ENCODE measurements at places on chromosomes 12 and 14.

- DNase-seq: peak; percentile 74
These were observed 31.3 kb upstream of the SMUG1 start for GRCh38 chr12:54220092-54220557.

DNA sequence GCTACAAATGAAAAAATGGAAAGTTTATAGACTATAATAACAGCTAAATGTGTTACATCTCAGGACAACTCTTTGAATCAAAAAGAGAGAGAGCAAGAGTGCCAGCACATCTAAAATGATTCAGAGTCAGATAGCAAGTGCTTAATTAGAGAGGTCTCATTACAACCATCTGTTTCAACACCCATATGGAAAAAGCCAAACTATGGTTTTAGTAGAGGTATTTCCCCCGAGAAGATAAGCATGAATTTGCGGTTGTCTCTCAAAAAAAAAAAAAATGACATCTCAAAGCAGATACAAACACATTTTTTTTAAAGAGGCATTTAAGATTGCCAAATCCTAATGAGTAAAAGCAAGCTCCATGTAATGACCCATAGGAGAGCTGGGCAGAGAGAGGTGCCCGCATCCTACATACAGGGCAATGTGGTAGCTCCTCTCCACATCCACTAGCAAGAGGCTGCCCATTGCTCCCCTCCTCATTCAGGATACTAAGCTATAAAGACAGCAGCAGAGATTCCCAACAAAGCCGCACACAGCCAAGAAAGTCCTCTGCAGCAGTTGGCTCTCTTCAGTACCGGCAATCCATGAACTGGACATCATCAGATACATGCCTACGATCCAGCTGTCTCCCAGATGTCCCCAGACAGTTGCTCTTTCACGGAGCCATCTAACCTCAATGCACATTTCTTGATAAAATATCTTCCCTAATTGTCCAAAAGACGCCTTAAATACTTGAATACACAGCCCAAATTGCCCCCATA is 100.4 kb downstream of the EFCAB11 start:
- DNase-seq: no peak

DNA sequence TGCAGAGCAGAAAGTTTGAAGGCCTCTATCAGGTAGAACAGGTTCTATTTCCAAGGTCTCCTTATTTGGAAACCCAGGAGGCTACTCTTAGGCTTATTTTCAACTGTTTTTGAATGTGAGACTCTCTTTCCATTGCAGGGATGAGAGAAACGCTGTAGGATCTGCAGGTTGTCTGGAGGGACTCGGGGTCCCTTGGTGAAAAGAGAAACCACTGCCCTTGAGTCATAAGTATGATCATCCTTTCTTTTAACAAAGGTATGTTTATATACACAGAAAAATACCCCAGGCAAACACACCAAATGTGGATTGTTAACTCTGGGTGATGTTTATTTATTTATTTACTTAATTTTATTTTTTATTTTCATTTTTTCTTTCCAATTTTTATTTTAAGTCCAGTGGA is 57.8 kb upstream of the MAX start:
- DNase-seq: no peak

- DNase-seq: no peak
These were observed 78.2 kb upstream of the GTF2A1 start for GRCh38 chr14:81298911-81299310.

DNA sequence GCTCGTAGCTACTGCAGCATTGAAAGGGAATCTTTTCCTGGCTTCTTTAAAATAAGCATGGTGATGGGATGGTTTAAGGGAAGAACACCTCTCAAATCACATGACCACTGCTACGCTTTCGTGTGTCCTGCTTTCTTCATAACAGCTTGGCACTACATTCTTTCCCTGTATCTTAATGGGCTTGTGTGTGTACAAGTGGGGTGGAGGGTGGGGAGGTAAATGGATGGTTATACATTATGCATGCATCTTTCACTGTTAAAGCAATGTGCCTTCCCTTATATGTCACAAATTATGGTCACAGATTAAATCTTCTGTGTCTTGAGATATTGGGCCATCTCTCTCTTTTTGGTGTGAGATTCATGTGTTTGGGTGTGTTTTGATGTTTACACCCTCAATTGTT is 169.4 kb upstream of the GARIN2 start:
- DNase-seq: no peak

DNA sequence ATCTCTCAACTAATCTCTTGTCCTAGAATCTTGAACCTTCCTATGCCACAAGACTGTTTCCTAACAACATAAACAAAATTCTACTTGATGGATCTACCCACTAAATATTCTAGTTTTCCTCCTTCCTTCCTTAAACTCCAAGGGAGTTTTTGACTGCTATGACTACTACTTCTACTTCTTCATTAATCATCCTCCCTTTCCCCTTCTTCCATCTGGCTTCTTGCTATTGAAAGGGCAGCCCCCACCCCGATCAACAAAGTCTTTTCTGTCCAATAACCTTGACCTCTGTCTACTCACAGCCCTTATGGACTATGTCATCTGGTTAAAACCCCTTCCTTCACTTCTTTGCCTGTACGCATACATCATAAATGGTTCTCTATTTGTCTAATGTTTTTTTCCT is 5.6 kb downstream of the LTA4H start:
- DNase-seq: no peak

- DNase-seq: no peak
These were observed 5.1 kb downstream of the INF2 start for GRCh38 chr14:104694475-104694950.

DNA sequence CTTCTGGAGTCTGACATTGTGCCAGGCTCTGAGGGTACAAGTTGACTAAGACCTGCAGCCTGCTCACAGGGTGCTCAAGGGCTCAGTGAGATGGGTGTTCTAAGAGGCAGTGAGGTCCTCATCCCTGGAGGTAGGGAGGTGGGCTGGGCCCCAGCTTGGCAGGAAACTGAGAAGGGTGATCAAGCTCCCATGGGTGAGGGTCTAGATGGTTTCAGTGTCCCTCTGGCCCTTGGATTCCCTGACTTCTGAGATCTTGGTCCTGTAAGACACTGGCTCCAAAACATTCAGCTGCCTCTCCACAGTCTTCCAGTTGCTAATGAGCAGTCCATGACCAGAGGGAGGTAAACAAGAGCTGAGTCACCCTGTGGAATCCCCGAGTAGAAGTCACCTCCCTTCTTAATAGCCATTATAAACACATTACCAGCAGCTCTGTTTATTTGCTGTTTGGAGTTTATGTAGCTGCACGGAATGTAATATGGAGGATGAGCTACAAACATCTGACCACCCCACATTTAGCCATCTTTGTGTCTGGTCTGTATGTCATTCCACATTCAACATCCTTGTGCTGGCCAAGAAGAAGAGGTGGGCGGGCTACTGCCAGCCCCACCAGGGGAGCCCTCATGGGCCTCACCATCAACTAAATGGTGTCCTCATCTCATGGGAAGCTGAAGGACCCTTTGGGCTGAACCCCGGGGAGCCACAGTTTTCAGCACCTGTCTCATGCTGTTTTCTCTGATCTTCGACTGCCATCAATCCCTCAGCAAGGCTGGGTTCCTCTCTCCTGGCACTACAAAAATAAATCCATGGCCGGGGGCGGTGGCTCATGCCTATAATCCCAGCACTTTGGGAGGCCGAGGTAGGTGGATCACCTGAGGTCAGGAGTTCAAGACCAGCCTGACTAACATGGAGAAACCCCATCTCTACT is 37.2 kb upstream of the BDKRB2 start:
- DNase-seq: peak; percentile 40

DNA sequence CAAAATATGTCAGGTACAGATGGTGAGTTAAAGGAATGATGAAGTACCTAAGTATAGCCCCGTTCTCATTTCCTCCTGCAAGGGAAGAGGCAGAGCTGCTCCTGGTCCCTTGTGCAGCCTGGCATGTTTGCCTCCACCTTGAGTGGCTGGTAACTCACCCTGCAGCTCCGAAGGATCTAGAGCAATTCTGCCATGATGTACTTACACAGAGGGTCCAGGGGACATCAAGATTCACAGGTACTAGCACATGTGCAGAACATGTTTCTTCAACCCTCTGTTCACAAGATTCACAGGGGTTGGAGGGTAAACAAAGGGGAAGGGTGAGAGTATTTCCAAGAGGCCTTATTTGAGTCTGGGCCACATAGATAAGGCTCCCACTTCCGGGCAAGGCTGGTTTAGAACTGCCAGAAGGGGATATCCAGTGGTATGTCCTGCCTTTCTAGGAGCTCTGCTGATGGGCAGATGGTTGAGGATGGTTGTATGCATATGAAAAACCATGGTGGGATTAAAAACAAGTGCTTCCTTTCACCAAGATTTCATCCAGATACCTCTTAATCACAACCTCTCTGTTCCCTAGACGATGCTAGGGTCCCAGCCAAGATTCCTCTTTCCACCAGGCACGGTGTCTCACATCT is 7.7 kb downstream of the DCTN2 start:
- DNase-seq: no peak

GRCh38 chr12:22348208-22348607 is 13.7 kb upstream of the ST8SIA1 start:
- no peak for DNase-seq

DNA sequence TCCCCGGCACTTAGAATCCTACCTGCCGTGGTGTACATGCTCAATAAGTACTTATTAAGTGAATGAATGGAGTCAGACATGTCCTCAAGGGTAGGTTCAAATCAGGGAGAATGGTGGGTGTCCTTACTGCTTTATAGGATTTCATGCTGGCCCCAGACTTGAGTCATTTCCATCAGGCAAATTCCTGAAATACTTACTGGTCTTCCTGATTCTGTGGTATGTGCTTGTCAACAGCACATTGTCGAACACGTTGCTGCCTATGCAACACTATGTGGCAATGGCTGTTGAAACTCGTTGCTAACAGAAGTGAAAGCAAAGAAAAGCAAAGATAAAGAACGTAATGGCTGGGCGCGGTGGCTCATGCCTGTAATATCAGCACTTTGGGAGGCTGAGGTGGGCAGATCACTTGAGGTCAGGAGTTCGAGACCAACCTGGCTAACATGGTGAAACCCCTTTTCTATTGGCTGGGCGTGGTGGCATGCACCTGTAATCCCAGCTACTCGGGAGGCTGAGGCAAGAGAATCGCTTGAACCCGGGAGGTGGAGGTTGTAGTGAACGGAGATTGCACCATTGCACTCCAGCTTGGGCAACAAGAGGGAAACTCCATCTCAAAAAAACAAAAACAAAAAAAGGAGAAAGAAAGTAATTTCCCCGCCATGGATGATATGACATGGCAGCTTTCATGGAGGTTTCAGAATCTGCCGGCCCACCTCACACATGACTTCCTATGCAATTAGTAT is 214.9 kb downstream of the ZFP36L1 start:
- peak; percentile 93 for DNase-seq

GRCh38 chr12:27840229-27840999 is 60.4 kb upstream of the MANSC4 start:
- DNase-seq: no peak

DNA sequence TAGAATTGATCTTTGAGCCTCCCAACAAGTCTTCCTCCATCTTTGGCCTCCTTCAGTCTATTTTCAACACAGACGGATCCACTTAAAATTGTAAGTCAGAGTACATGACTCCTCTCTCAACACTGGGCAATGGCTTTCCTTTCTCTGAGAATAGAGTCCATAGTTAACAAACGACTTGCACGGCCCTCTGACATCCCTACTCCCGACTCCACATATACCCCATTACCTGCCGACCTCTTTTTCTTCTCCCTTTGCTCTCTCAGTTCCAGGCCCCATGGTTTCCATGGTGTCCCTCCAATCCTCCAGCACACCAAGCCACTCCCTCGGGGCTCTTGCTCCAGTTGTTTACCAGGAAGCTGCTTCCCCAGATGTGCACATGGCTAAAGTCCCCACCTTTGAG is 84.7 kb downstream of the DNAI7 start:
- no peak for DNase-seq

DNA sequence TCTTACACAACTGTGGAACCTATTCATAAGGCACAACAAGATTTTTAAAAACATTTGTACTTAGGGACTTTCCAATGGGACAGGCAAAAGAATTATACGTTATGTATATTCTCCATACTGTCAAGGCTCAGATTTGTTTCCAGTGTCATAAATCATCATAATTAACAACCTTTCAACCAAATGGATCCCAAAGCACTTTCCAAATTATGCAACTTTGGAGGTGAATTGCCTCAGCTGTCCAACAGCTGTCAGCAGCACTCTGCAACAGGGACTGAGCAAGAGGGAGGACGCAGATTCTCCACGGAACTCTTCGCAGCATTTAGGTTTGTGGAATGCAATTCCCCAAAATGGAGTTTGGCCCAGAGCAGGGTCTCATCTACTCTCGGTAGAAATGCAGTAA is 186.6 kb downstream of the PAX9 start:
- DNase-seq: no peak

GRCh38 chr12:106269150-106269771 is 21.4 kb upstream of the CKAP4 start:
- DNase-seq: no peak

GRCh38 chr12:106258226-106258625 is 10.4 kb upstream of the CKAP4 start:
- no peak for DNase-seq

DNA sequence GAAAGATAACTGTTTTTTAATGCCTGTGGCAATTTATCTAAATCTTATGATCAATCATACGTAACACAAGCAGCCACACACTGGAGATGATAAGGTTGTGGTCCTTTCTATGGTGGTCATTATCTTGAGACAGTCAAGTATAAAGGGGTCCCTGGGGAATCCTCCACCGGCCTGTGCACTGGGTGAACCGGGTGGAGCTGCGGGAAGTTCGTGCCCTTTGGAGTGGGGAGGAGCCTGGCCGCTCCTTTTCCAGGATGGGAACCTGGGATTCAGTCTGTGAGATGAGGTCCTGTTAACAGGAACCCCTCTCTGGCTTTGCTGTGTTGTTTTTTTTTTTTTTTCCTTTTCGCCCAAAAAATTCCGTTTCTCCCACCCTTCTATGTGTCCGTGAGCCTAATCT is 167.5 kb upstream of the RPL10L start:
- DNase-seq: no peak

GRCh38 chr12:92404921-92405320 is 259.3 kb upstream of the BTG1 start:
- DNase-seq: no peak

DNA sequence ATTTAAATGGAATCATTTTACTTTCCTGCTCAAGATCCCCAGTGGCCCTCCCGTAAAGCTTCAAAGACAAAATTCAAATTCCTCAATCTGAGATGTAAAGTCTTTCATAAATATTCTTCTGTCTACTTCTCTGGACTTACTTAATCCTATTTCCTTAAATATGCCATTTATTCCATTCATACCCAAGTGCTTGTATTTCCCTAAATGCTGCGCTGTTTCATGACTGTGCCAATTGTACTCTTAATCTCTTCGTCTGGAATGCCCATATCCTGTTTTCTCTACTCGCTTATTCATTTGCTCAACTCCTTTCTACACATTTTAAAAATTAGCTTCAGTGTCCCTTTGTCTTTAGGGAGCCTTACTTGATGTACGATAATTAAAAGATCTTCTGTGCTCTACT is 280.1 kb downstream of the CPNE8 start:
- no peak for DNase-seq

- DNase-seq: no peak
These were observed 3.9 kb downstream of the GPHN start for GRCh38 chr14:66511849-66512248.

- no peak for DNase-seq
These were observed 11.7 kb upstream of the KRT73 start for GRCh38 chr12:52630008-52630500.

Measured in astrocyte of the spinal cord (primary cell).